Retina (tissue), 1 donor: ENCODE measurements at places on chromosomes 7 and 10.

DNA sequence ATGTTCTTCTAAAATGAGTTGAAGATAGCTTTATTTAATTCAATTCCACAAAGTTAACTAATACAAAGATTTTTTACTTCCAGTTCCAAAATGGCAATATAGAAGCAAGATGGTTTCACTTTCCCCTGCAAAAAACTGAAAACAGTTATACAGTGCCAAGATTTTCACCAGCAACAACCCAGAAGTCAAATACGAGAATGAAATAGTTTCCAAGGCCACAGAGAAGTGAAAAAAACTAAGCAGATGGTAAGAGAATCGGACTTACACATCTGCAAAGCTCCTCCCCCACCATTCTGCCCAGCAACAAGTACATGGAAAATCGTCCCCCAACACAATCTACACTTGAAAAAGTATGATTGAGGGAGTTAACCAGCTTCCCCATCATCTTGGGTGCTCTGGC lies 30.3 kb upstream of the KEL start:
- no peak for DNase-seq

DNA sequence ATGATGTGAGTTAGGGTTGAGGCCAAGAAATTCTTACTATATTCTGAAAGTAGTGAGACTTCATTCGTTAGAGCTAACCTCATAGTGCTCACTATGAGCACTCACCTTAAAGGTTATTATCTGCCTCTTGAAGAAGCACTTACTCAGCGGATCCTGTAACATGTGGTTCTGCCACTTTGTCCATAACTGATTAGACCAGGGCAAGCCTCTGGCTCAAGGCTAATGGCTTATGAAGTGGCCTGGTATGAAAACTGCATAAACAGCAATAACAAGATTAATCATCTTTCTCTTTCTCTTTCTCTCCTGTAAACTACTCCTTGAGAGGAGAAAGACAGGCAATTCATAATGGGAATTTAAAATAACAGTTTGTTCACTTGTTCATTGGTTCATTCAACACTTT lies 82.8 kb downstream of the MAPK8 start:
- DNase-seq: no peak

GRCh38 chr10:24467136-24467535 lies 256.6 kb downstream of the ARHGAP21 start:
- no peak for DNase-seq

DNA sequence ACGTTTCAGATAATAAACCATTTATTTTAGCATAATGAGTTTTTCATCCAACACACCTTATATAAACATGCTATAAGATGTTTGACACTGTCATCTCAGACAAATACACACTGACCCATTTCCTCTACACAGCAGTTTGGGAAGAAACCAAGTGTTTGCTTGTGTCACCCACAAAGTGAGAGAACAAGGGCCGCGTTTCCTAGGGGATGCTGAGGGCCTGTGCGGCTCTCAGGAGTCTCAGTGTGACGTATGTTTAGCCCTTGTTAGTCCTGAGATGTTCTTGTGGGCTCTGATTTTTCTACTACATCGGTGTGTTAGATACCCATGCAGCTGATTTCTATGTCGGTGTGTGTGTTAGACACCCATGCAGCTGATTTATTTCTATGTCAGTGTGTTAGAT lies 266.3 kb downstream of the DIP2C start:
- DNase-seq: no peak
